Activated naive CD4-positive, alpha-beta T cell treated with Interleukin-2 at 50 U/mL for 16 hours (primary cell): ENCODE measurements at places on chromosomes 11 and 22.
A peak's percentile ranks its signal among the peaks of the same experiment; 100 is the strongest.

DNA sequence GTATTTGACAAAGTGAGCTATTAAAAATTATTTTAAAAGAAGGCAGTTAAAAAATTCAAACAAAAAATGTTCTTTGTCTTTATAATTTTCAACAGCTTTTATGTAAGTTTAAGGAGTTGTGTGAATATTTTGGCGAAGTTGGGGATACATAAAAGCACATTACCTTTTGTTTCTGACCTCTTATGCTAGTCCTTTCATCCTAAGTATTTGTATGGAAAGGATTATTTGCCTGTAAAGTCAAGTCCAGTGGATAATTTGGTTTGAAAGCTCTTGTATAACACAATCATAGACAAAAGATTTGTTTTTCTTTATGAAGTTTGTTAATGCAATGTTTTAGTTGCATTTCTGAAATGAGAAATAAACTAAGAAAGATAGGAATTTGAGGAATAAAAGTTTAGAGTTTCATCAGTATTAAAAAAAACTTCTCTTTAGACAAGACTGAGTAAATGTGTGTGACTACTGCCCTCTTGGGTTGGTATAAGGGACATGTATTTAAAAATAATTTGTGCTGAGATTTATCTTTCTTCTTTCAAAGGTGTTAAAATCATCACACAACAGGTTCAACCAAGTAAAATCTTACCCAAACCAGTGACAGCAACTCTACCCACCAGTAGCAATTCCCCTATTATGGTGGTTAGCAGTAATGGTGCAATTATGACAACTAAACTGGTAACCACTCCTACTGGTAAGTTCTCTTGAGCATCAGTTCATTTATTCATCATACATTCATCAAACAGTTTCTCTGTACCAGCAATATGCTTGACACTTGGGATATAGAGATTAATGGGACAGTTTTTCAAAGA is 68.2 kb downstream of the EMSY start:
- no peak for DNase-seq

- DNase-seq, result no peak
Measured at GRCh38 chr11:27317751-27318150, 45.3 kb downstream of the CCDC34 start.

DNA sequence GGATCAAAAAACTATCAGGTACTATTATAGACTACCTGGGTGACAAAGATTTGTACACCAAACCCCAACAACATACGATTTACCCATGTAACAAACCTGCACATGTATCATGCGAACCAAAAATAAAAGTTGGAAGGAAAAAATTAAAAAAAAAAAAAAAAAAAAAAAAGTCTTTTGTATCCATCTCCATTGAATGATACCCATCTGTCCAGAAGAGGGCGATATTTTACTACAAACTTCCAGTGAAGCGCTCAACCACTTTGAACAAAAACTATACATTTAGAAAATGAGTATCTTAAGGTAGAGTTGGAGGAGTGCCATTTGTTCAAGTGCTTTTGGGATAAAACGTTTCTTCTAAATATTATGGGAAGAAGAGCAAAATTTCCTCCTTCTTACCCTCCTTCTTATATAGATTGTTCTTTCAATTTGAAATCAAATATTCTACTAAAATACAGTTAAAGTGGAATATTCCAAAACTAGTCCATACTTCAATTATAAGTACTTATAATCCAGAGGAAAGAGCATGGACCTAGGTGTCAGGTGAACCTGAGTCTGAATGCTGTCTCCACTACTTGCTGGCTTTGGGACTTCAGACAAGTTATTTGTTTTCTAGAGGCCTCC is 23.3 kb downstream of the ARL14EP start:
- DNase-seq, result no peak

GRCh38 chr11:29734287-29734686 is 282.5 kb downstream of the KCNA4 start:
- no peak for DNase-seq

GRCh38 chr11:62602141-62603071 is 741 bp upstream of the MTA2 start:
- DNase-seq, result no peak

- peak; percentile 82 for DNase-seq
Measured at GRCh38 chr11:1694064-1694845, 2.7 kb upstream of the KRTAP5-6 start.

DNA sequence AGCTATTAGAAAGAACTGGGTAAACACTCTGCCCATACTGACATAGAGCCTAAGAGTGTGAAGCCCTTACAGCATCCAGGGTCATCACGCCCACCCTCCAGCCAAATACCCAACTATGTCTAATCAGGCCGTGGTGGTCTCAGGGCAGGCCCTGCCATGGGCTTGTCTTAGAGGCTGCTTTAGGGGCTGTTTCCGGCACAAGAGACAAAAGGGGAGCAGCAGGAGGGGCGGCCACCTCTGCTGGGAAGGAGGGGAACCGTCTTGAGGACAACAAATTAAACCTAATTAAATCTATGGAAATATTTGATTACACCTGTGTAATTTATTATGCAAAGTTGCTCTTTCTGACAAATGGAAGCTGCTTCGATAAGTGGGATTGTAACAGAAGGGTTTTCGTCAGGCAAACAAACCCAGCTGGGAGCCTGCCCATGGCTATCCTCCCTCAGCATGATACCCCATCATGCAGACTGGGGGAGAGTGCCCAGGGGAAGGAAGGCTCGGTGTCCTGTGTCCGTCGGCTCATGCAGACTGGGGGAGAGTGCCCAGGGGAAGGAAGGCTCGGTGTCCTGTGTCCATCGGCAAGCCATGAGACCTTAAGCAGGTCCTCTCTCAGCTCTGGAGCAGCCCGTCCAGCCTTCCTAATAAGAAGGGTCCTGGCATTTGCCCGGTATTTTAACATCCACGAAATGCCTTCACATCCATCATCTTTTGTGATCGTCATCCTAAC is 163.6 kb upstream of the B3GAT1 start:
- no peak for DNase-seq

DNA sequence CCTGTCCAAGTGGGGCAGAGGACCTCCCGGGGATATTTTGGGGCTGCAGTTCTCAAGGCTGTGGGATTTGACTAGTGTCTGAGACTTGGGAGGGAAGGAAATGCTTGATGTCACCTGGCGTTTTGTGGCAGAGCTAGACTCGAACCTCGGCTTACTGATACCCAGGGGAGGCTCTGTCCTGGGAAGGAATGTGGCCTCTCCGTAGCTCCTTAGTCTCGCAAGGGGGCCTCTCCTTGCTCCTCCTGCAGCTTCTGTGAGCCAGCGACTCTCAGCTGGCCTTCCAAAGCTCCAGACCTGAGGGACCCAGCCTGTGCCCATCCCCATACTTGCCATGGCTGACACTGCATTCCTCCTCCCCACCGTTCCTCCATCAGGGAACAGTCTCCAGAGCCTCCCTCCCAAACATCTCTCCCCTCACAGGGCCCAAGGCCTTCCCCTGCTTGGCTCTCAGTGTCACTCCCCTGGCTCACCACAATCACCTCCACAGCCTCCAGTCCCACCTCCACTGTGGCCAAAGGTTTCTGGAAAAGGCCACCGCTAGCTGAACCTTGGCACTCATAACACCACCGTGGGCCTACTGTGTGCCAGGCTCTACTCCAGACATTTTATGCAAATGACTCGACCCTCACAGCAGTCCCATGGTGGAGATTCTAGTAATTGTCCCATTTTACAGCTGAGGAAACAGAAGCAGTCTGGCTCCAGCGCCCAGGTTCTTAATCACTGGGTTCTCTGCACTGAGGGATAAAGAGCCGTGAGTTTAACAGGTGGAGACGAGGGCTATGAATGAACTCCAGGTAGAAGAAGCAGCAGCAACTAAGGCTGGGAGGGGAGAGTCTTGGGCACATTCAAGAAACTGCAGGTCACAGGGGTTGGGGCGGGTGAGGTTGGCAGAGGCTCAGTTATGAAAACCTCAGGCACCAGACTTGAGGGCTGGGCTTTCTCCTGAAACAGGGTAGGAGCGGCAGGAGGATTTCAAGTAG is 12.1 kb downstream of the P2RY2 start:
- DNase-seq, result no peak

GRCh38 chr22:22210889-22211833 is 33.4 kb upstream of the VPREB1 start:
- DNase-seq, result no peak

- no peak for DNase-seq
Measured at GRCh38 chr22:32903507-32903906, 102.0 kb downstream of the TIMP3 start.

DNA sequence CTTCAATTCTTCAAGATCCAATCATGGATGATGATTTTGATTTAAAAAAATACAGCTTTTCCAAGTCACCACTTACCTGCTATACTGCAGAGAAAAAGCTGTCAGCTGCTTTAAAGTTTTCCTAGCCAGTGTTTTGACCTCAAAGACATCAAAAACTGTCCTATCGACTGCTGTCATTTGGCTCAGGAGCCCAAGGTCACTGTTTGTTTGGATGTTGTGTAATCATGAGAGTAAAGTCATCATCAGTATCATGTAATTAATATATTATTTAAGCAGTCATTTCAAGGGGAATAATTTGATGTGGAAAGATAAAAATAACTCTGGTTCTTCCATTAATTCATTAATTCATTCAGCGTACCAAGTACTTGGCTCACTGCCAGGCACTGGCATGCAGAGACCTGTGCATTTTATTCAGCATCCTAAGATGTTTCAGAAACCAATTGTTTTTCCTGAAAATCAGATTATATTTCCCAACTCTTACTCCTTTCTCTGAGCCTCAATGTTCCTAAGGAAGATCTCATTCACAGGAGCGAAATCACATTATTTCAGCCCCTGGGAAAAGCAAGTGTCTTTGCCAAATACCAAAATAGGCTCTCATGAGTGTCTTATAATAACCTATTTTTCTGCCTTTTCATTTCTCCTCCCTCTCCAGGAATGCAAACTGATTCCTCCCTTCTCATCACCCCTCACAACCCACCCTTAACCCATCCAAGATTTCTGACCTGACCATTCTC is 59.9 kb downstream of the SLC1A2 start:
- DNase-seq, result no peak

DNA sequence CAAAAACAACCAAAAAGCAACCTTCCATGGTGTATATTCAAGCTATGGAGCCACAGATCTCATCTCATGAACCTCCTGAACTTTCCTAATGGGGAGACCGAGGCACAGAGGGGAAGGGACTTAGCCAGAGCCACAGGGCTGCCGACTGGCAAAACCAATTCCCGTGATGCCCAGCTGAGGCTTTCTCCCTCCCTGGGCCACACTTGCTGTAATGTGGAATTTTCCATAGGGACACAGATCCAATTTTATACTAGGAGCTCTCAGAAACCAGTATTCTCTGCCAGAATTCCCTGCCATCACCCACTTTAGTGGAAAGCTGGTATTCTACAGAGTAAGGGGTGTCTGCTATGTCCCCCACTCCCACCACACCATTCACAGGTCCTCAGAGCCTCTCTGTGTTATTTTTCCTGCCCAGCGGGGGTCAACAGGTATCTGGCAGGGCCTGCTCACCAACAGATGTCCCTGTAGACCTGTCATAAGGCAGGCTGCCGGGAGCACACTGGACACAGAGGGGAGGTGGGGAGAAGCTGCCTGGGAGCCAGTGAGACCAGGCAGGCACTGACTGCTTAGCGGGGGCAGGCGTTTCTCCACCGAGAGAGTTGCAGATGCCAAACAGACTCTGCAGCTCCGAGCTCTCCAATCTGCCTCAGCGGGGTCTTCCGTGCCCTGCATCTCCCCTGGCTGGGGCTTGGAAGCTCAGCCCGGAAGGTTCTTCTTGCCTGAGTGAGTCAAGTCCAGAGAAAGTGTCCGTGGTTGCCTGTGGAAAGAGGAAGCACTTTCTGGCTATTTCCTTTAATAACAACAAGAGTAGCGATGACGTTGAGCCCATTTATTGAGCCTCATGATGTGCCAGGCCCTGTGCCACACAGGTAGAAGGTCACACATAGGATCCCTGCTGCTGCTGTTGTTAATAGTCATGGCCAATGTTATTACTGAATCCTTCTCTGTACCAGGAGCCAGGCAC is 26.3 kb downstream of the RPS6KA4 start:
- no peak for DNase-seq

GRCh38 chr11:116702772-116703385 is 69.9 kb downstream of the BUD13 start:
- no peak for DNase-seq

DNA sequence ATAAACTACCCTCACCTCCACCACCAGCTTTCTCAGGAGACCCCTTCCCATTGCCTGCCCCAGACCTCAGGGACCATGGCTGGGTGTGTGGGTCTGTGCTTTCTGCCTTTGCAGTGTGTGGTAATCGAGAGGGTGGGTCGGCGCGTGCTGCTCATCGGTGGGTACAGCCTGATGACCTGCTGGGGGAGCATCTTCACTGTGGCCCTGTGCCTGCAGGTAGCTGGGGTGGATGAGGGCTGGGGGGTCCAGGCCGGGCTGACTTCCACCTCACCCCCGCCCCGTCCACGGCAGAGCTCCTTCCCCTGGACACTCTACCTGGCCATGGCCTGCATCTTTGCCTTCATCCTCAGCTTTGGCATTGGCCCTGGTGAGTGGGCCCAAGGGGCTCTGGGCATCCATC is 10.5 kb upstream of the MIF start:
- no peak for DNase-seq

GRCh38 chr22:49019737-49020713 is 807.6 kb downstream of the BRD1 start:
- no peak for DNase-seq

DNA sequence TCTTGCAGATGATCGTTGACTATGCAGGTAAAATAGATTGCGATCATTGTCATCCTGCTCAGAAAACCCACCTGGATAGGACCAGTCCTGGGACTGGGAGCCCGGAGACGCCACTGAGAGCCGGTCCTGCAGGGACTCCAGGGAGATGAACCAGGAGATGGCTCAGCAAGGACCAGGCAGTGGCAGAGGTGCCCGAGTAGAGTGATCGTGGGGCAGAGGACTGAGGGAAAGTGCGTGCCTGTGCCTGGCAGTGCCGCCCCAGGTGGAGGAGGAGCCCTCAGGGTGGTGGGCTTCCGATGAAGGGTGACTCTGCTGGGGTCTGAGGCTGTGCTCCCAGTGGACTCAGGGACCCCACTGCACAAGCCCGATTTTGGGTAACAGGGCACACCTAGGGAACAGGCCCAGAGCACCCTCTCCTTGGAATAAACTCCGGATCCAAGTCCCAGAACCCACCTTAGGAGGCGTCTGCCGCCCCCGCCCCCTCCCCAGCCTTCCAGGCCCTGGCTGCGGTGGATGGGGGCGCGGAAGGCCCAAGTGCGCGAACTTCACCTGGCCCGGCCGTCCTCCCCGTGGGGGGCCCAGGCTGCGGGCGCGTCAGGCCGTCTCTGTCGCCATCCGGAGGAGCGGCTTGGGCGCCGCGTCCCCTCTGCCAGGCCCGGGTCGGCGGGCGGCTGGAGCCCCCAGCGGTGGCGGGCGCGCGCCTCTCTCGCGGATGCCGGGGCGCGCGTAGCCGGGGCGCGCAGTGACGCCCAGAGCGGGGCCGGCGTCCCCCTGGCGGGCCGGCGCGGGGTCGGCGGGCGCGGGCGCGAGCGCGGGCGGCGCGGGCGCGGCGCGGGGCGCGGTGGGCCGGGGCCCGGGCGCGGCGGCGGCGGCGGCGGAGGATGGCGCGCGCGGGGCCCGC is 1338.8 kb downstream of the BRD1 start:
- no peak for DNase-seq
